Activated CD8-positive, alpha-beta T cell treated with anti-CD3 and anti-CD28 coated beads, Interleukin-2, amount 10 ng/mL, durations not matched to agents 7 days and 5 days (primary cell): ENCODE measurements at places on chromosomes 6 and 20.

DNA sequence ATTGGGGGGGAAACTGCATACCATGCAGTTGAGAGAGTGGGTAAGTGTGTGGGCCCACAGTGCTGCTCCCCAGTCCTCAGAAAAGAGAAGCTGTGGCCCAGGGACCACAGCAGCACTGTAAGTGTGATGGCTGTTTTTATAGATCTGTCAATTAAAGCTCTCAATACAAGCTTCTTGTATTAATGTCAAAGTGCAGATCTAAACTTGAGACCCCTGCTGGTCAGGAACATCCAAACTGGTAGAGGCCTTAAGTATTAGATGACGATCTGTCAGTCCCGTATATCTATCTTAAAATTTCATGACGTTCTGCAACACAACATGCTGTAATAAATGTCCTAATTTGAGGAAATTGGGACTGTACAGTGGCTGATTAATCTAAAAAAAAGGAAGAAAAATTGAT lies 74.8 kb downstream of the TULP4 start:
- peak; percentile 29 for DNase-seq

DNA sequence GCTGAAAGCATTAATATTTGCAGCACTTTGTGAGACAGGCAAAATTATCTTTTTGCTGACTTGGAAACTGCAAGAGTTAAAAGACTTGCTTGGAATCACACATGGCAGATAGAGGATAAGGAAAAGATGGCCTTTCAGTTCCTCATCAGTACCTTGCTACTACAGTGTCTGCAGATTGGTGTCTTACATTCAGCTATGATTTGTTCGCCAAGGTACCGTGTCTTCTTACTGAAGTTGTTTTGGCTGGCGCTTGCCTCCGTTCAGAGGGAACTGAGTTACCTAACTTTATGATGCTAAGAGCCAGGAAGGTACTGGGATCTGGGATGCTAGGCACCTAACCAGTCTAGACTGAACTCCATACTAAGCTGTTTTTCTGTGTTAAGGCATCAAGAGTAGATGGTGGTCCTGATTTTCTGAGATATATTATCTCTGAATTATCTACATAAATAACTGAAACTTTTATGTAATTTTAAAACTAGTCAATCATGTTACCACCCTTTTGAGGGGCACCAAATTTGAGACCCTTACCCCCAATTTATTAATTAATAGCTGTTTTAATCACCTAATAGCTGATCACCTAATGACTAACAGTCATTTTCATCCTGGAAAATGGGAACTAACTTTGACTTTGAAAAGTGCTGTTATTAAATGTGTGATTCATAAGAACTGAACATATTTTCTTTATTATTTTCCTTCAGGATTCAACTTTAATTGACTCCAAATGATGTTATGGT lies 2.5 kb downstream of the WTAP start:
- DNase-seq: no peak

DNA sequence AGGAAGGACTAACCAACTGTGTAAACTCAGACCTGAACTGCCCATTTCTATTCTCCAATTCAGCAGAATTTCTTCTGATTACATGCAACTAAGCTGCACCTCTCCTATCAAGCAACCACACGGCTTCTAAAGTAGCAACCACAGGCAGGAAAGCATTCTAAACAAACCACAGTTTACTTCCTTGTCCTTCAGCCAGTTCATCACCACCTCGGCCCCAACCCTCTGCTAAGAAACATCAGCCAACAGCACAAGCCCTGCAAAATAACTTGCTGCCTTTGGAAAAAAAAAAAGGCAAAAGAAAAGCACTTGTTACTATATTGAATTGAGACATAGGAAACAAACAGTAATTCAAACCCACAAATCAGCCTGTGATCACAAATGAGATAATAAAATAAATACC lies 140.3 kb downstream of the NFATC2 start:
- DNase-seq: peak; percentile 76

GRCh38 chr20:4332121-4332860 lies 316.9 kb upstream of the RNF24 start:
- no peak for DNase-seq

DNA sequence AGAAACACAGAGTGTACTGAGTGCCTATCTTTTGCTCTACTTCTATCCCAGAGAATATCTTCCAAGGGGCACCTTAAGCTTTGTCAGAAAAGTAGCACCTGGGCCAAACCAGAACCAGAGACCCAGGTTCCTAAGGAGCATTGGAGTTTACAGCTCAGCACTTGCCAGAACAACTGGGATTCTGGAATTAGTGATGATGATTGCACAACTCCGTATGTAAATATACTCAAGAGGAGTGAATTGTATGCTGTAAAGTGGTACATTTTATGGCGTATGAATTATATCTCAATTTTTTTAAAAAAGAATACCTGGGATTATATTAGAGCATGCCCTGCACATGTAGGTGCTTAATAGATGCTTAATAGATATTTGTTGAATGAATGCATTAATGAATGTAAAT lies 36.2 kb upstream of the EPB41L1 start:
- no peak for DNase-seq

DNA sequence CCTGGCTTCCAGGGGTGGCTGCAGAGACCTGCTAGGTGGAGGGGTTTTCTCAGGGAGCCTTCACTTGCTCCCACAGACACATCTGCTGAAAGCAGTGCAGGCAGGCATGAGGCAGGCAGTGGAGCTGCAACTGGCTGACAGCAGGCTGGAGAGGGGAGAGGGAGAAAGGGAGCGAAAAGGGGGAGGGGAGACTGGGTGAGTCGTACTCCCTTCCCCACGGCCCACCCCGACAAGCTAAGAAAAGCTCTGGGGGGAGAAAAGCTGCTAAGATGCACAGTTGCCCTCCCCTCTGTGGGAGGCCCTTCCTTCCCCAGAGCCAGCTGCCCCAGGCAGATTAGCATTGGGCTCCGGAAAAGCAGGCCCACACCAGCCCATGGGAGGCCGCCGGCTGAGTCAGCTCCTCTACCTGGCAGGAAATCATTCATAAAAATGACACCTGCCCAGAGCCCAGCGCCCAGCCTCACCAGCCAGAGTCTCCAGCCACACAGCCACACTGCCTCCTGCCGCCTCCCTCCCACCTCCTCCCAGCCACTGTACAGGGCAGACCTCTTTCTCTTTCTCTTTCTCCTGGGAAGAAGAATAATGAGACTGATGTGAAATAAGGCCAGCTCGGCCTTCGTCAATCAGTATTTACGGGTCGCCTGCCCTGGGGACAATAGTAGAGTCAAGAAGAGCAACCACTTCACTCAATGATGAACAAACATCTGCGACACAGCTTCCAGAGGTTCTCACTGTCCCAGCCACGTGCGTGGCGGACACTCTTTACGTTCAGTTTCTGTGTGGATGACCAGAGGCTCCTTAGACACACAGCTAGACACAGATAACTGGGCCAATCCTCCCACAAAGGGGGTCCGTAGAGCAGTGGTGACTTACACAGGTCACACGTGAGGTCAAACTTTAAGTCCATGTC lies 7.7 kb upstream of the C20orf203 start:
- peak; percentile 46 for DNase-seq

DNA sequence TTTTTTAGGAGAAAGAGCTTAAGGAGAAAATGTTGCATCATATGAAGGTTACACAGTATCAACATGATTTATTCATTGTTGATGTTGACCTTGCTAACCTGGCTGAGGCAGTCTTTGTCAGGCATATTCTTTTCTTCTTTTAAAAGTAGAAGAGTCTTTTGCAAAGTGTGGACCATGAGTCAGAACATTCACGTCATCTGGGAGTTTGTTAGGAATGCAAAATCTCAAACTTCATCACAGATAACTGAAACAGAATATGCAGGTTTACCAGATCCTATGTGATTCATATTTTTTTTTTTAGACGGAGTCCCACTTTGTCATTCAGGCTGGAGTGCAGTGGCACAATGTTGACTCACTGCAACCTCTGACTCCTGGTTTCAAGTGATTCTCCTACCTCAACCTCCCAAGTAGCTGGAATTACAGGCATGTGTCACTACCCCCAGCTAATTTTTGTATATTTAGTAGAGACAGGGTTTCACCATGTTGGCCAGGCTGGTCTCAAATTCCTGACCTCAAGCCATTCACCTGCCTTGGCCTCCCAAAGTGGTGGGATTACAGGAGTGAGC lies 530.4 kb upstream of the BTBD3 start:
- DNase-seq: no peak

DNA sequence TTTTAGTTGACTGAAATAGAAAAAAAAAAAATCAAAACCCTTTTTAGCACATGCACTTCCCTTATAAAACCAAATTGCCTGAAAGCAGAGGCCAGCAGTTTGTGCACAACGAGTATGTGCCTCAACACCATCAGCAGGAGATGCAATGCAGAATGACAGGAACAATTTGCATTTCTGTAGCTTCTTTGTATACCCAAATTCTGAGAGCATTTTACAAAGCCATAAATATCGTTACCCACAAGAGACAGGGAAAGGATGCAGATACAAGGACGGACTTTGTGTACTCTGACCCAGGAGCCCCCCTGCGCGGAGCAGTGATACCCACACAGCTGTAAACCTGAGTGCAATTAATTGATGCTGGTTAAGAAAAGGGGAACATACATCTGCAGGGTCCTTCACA lies 285.6 kb downstream of the PRKN start:
- DNase-seq: no peak

GRCh38 chr6:149190224-149190831 lies 127.2 kb upstream of the TAB2 start:
- peak; percentile 53 for DNase-seq

DNA sequence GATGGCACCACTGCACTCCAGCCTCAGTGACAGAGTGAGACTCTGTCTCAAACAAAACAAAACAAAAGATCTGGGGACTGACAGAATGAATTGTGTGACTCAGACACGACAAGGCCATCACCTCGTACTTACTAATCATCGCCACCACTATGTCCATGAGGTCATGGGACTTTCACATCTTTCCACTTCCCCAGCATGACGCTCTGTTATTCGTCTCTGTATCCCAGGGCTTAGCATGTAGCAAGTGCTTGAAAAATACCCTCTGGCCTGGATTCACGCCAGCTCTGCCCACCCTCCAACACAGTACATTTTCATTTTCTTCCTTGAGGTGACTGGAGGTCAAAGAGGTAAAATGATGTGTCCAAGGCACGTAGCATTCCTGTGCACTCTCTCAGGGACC lies 27.8 kb downstream of the FGD2 start:
- peak; percentile 47 for DNase-seq

DNA sequence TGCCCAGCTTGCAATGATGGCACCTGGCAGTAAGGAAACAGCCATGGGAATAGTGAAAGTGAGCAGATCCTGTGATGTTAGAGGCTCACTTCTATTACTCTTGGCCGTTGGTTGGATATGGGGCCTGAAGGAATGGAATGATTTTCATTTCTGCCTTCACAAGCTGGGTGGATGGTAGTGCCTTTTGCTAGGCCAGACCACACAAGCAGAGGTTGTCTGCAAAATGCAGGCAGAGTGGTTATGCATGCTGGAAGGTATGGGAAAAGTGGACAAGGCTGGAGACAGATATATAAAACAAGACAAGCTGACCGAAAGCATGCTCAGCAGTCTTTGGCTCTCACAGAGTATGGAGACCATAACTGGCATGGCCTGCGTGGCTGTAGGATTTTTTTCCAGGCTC lies 50.7 kb upstream of the ERVFRD-1 start:
- no peak for DNase-seq

- DNase-seq: no peak
These were observed 70.2 kb downstream of the KCNB1 start for GRCh38 chr20:49412254-49412653.

DNA sequence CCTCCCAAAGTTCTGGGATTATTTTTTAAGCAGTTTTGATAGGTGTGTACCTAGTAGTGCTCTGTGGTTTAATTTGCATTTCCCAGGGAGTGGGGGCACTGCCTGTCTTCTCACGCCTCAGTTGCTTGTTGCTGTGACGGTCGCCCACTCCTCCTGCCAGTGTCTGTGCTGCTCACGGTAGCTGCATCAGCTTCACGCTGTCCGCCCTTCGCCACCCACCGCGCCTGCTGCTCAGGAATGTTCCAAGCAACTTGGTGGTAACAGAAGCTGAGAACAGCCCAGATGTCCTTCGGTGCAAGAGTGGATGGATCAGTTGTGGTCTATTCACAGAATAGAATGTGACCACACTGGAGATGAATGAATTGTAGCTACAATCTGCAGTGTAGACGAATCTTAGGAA lies 22.9 kb downstream of the DNAJC5 start:
- DNase-seq: no peak
